Activated CD4-positive, alpha-beta T cell treated with anti-CD3 and anti-CD28 coated beads, Interleukin-2, amount 50 U/mL, for 4 hours (primary cell): ENCODE measurements at places on chromosomes 3 and 15.

DNA sequence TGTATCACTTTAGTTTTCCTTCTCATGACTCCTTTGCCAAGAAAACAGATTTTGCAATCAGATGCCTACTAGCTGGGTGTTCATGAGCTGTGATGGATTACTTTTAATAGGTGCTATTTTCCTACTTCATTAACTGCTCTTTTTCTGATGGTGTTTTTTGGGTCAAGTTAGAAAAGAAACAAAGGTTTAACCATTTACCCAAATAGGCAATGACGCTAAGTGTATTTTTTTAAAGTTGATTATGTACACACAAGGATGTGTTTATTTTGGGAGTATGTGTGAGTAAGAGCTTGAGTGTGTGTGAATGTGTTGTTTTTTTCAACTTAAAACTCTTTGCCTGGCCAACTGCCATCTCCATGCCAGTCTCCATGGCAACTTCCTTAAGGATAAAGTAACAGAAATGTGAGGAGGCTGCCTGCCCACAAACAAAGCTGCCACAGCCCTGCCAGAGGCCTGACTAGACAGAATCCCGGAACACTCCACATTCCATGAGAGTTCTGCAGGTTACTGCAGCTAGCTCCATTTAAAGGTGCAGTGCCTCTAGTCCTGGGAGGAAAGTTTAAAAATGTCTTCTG is 215.6 kb upstream of the RBMS3 start:
- DNase-seq = no peak

- no peak for DNase-seq
Measured at GRCh38 chr3:63875510-63875909, 11.8 kb downstream of the ATXN7 start.

GRCh38 chr3:38496131-38496910 is at the start of gene EXOG:
Gene EXOG, plus strand, starts transcription at chr3:38496340. Its CDS starts 28 bp downstream, at chr3:38496368.
- peak; percentile 95 for DNase-seq

GRCh38 chr3:168087539-168087938 is 8.2 kb downstream of the GOLIM4 start:
- DNase-seq = no peak

- no peak for DNase-seq
Measured at GRCh38 chr3:25038922-25039321, 389.1 kb upstream of the RARB start.

- no peak for DNase-seq
Measured at GRCh38 chr15:56672721-56673120, 60.6 kb downstream of the ZNF280D start.

GRCh38 chr3:36409862-36410261 is 29.6 kb downstream of the STAC start:
- DNase-seq = no peak

DNA sequence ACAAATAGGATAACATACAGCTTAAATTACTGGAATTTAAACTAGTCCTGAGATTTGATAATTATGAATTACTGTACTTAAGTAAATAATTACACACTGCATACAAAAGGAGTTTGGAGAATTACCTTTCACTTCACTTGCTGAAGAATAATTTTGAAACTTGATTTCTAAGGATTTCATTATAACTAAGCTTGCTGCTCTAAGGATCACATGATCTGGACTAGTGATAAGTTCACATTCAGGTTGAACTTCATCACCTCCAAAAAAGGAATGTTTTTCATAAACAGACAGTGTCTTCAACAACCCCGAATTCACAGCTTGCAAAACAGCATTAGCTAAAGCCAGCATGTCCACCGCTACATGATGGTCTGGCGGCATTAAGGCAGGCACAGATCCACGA is 28.5 kb downstream of the LINS1 start:
- DNase-seq = no peak

DNA sequence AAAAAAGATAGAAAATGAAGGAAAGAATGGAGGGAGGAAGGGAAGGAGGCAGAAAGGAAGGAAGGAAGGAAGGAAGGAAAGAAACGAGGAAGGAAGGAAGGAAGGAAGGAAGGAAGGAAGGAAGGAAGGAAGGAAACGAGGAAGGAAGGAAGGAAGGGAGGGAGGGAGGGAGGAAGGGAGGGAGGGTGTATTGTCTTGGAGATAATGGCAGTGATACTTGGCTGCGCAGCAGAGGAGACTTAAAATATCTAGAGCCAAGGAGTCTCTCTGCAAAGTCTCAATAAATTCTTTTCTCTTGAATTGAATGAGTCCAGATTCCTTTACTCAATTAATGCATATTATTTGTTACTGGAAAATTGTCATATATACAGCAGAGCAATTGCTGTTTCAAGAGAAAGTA is 1059.7 kb downstream of the ZPLD1 start:
- no peak for DNase-seq

- no peak for DNase-seq
Measured at GRCh38 chr3:62632510-62633294, 242.5 kb downstream of the CADPS start.

GRCh38 chr15:62601777-62602545 is 436.9 kb upstream of the C2CD4B start:
- DNase-seq = no peak

DNA sequence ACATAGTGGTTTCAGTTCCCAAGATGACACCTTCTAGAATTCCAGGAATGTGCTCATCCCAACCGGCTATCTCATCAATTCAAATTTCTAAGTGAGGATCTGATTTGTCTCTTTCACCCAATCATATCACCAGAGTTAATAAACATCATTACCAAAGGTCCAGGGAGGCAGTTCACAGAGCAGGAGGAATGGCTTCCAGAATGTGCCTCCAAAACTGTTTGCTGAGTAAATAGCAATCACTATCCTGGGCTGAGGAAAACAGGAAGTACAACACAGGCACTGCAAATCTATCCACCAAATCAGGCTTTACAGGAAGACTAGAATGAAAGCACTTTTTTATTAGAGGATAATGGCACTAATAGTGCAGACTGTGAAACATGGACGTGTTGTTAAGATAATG is 61.5 kb downstream of the OSBPL10 start:
- DNase-seq = no peak

DNA sequence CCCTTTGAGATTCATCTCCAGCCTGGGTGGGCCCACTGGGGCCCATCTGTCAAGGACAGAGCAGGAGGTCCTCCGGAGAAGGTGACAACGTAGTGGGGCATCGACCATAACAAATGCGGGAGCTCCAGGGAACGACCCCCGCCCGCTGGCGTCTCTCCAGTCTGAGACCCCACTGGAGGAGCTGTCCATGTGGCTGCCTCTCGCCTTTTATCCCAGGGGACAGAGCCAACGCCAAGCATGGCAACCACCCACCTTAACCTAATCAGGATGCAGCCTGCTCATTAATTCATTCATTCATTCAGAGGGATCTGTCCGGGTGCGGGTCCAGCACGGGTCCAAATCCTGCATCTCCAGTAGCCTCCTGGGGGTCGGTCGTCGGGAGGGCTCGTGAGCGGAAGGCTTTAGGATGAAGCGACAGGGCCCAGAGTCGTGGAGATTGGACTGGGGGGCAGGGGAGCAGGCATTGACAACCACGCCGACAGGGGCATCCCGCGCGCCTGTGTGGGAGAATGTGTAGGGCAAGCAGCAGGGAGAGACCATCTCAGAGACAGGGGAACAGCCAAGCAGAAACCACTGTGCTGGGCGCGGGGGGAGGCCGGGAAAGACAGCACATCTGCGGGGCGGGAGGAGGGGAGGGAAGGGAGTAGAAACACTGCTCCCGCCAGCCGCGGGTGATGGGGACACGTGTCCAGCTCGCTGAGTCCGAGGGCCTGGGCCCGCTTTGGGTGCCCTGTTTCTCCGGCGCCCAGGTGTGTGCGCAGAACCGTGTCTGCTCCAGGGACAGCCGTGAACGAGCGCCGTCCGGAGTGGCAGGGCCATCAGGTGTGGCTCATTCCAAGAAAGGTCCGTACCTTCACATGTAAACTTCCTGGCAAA is 1.9 kb downstream of the PIGZ start:
- DNase-seq = no peak

GRCh38 chr15:60408463-60408981 is 10.7 kb upstream of the ANXA2 start:
- DNase-seq = no peak

GRCh38 chr3:43080726-43081568 is 24.9 kb downstream of the POMGNT2 start:
- DNase-seq = no peak

- no peak for DNase-seq
Measured at GRCh38 chr15:31470756-31471155, 144.1 kb downstream of the KLF13 start.

DNA sequence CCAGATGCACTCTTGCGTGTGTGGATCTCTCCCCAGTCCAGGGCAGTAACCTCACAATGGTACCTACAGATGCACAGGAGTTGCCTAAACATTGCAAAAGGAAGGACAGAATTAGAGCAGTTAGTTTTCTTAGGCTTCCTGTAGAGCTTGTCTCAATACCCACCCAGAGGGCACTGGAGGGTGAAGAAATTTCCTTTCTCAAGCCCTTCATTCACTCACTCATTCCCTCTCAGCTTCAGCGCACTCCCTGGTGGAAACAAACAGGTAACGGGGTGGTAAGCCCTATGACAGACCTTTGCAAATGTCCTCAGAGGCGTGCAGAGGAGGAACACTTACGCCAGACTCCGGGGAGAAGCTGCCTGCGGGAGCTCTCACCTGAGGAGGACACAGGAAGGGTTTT is 267.4 kb upstream of the HES1 start:
- DNase-seq = no peak

DNA sequence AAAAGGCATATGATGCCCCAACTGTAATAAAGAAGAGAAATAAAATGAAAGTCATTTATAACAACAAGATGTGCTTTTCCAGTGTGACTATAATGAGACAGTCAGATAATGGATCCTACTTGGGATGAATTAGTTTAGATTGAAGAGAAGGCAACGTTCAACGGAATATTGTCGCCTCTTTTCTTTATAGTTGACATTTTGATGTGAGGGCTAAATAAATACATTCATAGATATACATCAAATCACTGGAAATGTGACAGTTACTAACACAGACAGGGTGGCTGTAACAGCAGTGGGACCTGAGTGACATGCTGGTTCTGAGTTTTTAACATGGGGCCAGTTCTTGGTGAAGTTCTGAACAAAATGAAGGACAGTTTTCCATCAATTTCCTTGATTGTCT is 61.1 kb upstream of the ATP2B2 start:
- no peak for DNase-seq

DNA sequence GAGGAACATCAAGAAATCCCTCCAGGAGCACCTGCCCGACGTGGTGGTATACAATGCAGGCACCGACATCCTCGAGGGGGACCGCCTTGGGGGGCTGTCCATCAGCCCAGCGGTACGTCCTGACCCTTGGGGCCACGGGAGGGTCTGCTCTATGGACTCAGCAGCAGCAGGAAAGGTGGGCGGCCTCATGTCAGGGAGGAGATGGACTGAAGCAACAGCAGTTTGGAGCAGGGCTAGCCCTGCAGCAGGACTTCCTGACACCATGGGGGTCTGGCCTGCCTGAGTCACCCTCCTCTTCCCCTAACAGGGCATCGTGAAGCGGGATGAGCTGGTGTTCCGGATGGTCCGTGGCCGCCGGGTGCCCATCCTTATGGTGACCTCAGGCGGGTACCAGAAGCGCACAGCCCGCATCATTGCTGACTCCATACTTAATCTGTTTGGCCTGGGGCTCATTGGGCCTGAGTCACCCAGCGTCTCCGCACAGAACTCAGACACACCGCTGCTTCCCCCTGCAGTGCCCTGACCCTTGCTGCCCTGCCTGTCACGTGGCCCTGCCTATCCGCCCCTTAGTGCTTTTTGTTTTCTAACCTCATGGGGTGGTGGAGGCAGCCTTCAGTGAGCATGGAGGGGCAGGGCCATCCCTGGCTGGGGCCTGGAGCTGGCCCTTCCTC is 24.2 kb downstream of the HDAC11 start:
- no peak for DNase-seq

DNA sequence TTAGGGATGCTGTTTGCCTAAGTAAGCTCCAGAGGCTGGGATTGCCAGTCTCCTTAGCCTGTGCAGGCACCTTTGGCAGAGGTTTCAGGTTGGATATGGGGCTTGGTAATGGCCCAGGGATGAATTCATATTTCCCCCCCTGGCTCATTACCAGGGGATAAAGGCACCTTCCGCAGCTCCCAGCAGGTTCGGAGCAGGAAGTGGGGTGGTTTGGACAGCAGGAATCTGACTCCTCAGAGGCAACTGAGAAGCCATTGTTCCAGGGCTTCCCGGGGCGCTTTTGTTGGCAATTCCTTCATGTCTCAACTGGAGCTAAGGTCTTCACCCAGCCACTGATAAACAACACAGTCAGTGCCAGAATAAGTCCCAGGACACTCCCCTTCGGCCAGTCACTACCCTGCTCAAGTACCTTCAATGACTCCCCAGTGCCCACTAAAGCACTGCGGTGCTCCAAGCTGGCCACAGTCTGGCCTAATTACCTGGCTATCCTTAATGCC is 85.3 kb upstream of the SLC6A6 start:
- DNase-seq = no peak
